ENCODE measurements at places on chromosomes 13 and 19.
A peak's percentile ranks its signal among the peaks of the same experiment; 100 is the strongest.

DNA sequence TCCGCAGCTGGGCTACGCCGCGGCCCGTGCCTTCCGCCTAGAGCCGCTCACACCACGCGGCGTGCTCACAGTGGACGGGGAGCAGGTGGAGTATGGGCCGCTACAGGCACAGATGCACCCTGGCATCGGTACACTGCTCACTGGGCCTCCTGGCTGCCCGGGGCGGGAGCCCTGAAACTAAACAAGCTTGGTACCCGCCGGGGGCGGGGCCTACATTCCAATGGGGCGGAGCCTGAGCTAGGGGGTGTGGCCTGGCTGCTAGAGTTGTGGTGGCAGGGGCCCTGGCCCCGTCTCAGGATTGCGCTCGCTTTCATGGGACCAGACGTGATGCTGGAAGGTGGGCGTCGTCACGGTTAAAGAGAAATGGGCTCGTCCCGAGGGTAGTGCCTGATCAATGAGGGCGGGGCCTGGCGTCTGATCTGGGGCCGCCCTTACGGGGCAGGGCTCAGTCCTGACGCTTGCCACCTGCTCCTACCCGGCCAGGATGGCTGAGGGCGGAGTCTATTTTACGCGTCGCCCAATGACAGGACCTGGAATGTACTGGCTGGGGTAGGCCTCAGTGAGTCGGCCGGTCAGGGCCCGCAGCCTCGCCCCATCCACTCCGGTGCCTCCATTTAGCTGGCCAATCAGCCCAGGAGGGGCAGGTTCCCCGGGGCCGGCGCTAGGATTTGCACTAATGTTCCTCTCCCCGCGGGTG is 7.4 kb downstream of the DBP start:
- DNase-seq: no peak

GRCh38 chr13:76976929-76977328 is 15.0 kb upstream of the CLN5 start:
- DNase-seq: no peak

- DNase-seq: no peak
Observed at GRCh38 chr13:75038393-75039113, 443.4 kb downstream of the TBC1D4 start.

DNA sequence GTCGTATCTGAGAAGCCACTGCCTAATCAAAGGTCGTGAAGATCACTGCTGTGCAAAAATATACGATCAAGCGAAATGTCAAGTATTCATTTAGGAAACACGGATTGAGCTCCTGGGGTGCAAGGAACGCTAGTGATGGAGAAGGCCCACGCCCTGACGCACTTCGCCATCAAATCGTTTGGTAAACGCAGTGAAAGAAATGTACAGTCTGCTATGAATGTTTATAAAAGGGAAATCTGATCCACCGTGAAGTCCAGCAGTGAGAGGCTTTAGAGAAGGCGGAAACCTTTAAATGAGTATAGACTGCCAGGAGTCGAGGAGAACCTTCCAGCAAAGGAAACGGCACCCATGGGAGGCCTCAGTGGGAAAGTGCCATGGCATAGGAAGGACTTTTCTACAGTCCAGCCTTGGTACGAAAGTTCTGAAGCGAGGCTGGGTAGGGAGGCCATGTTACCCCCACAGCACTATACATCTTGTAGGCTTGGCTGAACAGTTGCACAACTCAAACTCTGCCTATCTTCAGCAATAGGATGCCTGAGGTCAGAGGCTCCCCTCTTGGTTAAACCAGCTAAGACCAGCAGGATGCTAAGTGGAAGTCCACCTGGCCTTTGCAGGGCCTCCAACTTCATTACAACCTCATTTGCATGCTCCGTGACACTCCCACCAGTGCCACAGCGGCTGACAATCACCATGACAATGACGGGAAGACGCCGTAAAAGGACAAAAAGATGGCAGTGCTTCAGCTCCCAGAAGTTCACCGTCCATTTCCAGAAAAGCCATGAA is 20.4 kb downstream of the PCID2 start:
- no peak for DNase-seq

GRCh38 chr19:15251010-15251748 is 18.9 kb upstream of the EPHX3 start:
- peak; percentile 96 for DNase-seq

- DNase-seq: no peak
Observed at GRCh38 chr13:58935689-58936088, 1228.0 kb downstream of the DIAPH3 start.

DNA sequence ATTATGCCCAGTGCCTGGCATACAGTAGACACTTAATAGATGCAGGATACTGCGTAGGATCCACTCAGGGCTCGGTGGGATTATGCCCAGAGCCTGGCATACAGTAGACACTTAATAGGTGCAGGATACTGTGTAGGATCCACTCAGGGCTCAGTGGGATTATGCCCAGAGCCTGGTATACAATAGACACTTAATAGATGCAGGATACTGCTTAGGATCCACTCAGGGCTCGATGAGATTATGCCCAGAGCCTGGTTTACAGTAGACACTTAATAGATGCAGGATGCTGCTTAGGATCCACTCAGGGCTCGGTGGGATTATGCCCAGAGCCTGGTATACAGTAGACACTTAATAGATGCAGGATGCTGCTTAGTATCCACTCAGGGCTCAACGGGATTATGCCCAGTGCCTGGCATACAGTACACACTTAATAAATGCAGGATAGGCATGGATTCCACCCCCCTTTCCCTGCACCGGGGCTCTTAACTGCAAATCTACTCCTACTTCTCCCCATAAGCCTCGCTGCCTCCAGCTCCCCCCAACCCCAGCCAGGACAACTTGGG is 24.9 kb downstream of the SMIM24 start:
- DNase-seq: no peak

DNA sequence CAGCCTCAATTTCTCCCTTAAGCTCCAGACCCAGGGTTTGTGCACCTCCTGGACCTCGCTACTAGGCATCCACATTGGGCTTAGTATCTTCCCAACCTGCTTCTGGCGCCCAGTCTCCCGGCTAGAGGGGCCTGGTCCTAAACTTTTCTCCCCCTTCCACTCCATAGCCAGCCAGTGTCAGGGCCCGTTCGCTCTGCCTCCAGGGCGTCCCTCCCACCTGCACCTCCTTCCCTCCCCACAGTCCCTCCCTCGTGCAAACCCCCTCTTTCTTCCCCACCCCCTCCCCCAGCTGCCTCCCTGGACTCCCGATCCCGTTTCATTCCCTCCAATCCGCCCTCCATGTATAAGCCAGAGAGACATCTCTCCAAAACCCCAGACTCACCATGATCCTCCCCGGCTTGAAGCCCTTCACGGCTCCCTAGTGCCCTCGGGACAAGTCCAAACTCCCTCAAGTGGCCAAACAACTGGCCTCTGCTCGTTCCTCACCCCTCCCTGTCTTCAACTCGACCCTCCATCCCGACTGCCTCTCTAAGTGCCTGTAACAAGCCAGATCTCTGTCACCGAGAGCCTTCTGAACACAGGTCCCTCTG is 997 bp upstream of the SAMD4B start:
- no peak for DNase-seq

DNA sequence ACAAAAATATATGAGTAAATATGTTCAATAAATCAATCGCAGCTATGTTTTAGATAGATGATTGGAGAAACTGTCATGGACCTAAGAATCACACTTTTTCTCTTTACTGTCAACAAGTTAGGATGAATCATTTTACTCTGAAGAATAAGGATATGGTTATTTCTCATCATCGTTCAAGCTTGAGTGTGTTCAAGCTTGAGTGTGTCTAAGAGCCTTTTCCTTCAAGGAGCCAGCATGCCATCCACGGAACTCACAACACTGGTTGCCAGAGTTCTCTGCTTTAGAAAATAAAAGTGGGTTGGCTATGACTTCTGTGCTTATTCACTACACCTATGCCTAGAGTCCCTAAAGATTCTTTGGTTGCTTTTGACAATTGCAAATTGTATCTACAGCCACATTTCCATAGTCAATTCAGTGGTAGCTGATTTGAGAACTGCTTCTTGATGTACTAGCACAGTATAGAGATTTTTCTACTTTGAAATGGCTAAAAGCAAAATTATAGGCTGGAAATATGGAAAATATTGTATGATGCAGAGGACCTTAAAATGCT is 58.1 kb upstream of the SCEL start:
- no peak for DNase-seq

DNA sequence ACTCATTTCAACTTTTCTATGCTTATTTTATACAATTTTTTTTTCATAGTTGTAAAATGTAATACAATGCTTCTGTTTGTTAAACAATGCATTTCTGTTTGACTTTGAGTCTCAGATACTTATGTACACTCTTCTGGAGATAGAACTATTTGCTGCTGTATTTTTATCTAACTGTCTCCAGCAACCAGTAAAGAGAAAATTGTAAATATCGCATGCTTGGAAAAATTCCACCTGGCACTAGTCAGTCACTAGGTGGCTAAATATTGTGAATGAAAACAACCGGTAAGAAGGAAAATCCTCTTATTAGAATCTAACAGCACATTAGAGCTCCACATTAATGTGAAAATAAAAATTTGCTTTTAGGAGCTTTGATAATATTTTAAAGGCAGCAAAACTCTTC is 876.5 kb downstream of the PCDH9 start:
- DNase-seq: no peak

DNA sequence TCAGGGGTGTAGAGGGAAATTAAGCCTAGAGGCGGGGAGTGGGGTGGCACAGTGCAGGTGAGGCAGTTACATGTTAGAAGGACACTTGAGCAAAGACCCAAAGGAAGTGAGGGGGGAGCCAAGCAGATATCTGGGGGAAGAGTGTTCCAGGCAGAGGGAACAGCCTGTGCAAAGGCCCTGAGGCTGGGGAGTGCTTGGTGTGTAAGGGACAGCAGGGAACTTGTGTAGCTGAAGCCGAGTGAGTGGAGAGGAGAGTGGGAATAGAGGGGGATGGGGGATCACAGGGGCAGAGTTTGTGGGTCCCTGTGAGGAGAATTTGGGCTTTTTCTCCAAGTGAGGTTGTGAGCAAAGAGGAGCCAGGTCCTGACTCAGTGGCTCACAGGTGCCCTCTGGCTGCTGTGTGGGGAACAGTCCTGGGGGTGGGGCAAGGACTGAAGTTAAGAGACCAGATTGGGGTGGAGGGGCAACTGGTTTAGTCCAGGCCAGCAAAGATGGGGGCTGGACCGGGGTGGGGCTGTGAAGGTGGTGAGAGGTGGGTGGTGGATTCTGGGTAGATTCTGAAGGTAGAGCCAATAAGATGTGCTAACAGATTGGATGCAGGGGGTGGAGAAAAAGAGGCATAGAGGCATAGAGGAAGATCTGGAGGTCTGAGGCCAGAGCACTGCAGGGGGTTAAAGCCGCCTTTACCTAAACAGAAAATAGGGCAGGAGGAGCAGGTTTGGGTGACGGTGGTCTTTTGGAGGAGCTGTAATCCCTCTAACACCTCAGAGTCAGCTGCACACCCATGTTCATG is 75.3 kb downstream of the CACNA1A start:
- peak; percentile 56 for DNase-seq

- DNase-seq: no peak
Observed at GRCh38 chr13:99542788-99543406, 41.6 kb downstream of the TM9SF2 start.

- DNase-seq: no peak
Observed at GRCh38 chr19:47497821-47498520, 14.0 kb upstream of the KPTN start.

DNA sequence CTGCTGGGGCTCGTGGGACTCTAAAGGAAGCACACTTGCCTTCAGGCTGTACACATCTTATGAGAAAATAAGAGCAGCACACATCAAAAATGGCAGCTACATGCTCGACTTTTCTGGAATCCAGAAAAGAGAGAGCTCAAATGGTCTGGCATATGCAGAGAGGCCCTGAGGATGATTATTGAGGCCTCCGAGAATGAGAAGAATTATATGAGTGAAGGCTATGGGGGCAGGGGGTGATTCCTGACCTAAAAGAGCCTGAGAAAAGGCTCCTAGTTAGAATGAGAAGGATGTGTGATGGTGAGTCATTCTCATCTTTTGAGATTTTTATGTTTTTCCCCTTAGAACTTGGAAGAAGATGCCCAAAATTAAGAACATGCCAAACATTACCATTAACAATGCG is 97.1 kb downstream of the HSPH1 start:
- peak; percentile 31 for DNase-seq

DNA sequence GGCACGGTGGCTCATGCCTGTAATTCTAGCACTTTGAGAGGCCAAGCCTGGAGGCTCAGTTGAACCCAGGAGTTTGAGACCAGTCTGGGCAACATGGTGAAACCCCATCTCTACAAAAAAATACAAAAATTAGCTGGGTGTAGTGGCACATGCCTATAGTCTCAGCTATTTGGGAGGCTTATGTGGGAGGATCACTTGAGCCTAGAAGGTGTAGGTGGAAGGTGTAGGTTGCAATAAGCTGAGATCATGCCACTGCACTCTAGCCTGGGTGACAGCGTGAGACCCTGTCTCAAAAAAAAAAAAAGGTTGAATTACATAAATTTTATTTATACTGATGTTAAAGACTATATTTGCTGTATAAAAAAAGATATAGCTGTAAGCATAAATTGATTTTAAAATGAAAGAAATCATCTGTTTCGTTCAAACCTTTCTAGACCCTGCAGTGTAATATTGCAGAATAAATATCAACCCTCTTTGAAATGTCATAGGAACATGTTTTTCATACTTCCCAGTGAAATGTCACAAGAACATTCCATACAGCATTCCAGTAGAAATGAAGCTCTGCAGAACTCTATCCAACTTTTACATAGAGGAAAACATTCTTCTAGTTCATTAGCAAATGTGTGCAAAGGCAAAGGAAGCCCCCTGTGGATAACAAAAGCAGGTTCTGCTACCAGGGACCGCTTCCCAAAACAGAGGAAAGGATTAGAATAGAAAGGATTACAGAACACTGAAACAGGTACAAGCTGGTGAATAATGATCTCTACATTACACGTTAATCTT is 76.0 kb downstream of the CAB39L start:
- DNase-seq: peak; percentile 69

- DNase-seq: no peak
Observed at GRCh38 chr19:45900738-45901431, 1.5 kb downstream of the MYPOP start.

DNA sequence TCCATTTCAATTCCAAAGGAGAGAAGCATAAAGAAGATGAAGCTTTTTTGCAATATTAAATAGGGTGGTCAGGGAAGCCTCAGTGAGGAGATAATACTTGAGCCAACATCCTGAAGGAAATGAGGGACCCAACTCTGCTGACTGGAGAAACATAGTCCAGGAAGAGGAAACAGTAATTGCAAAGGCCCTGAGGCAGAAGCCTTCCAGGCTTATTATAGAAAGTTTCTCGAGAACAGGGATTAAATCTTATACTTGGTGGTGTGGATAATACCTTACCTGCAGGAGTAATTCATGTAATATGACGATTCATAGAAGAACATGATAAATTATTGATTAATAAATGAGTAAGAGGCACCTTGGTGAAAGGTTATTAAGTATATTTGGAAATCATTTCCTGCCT is 1.0 kb upstream of the RFC3 start:
- DNase-seq: no peak

Measured in fibroblast of skin of scalp (primary cell).